ENCODE measurements at places on chromosomes 6 and 20. TPM values are rescaled to one million over a fixed set of nuclear protein-coding genes. Genes with fewer than 3 reads are reported as not detected.
A peak's percentile ranks its signal among the peaks of the same experiment; 100 is the strongest.

WFDC2 gene
- total RNA-seq = 0.73 TPM

TRIM40 gene
- not detected for total RNA-seq

ALDH5A1 gene
- total RNA-seq = 20.7 TPM

LAMA2 gene
- not detected for total RNA-seq

BEND6 gene
- not detected for total RNA-seq

GRM1 gene
- not detected for total RNA-seq

DNA sequence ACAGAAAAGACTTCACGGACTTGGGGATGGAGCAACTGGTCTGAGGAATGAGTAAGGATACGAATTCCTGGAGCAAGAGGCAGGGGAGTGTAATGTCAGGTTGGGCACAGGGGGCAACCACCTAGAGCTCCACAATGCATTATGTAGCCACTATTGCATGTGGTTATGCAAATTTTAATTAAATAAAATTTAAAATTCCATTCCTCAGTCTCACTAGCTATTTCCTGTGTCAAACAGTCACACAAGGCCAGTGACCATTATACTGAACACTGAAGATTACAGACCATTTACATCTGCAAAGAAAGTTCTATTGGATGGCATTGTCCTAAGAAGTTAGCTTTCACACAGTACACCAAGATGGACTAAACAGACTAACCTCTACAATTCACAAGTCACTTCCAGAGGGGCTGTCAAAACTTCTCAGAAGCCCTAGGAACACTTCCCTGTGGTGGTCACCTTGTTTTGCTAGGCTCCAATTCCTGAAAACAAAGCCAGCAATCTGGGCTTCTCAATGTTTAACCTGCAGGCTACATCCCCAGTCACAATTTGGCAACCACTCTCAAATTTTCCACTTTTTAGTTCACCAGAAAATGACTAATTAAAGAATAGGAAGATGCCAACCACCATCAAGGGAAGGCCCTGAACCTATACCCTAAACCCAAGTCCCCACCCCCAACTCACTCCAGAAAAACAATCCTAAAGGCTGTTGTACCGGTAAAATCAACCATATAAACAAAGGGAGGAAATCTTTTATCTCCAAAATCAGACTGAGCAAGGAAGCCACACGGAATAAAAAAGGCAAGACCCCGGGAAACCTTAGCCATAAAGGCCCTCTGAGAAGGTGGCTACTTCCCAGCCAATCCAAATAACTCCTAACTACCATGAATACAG is 34.2 kb upstream of the C20orf203 start:
- H3K36me3 ChIP-seq = peaks cover 10% of the 10 kb centered on the region
- peak overlapping the region; percentile 26 for H3K27ac ChIP-seq
- no peak for DNase-seq
- H3K4me3 ChIP-seq = no peak overlapping the region
- H3K4me1 ChIP-seq = peaks cover 11% of the 10 kb centered on the region

- peak overlapping the region; percentile 70 for H3K4me3 ChIP-seq
- no peak for DNase-seq
- H3K27ac ChIP-seq = peak overlapping the region; percentile 87
- no peaks in the 10 kb centered on the region for H3K36me3 ChIP-seq
- H3K4me1 ChIP-seq = peaks cover 32% of the 10 kb centered on the region
These were observed 1.1 kb downstream of the ZNF165 start for GRCh38 chr6:28081486-28081751.

- no peak overlapping the region for H3K27ac ChIP-seq
- DNase-seq = no peak
- peaks cover 13% of the 10 kb centered on the region for H3K27me3 ChIP-seq
- peaks cover 13% of the 10 kb centered on the region for H3K4me1 ChIP-seq
- H3K36me3 ChIP-seq = no peaks in the 10 kb centered on the region
These were observed 12.3 kb downstream of the MYT1 start for GRCh38 chr20:64176551-64176950.

DNA sequence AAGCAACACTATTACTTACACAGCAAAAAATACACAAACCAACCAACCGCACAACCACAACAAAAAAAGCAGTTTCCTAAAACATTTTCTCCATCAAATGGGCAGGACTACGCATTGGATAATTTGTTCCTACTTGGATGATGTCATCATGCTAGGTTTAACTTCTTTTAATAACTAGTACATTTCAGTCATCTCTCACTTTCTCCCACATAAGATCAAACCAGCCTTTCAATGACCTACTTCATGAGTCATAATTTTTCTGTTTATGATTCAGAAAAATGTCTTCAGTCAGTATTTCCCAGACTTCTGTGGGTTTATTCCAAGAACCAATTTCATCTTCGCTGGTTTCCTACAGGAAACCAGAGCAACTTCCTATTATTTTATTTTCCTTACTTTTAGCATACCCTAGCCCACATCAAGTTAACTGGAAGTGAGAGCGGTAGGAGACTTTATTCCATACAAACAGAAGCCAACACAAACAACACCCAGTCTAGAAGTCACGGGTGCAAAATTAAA is 134.2 kb downstream of the GMDS start:
- H3K4me3 ChIP-seq = peak overlapping the region; percentile 43
- peaks cover 5% of the 10 kb centered on the region for H3K36me3 ChIP-seq
- no peak overlapping the region for H3K27ac ChIP-seq
- DNase-seq = no peak
- no peaks in the 10 kb centered on the region for H3K27me3 ChIP-seq
- peaks cover 9% of the 10 kb centered on the region for H3K4me1 ChIP-seq

DNA sequence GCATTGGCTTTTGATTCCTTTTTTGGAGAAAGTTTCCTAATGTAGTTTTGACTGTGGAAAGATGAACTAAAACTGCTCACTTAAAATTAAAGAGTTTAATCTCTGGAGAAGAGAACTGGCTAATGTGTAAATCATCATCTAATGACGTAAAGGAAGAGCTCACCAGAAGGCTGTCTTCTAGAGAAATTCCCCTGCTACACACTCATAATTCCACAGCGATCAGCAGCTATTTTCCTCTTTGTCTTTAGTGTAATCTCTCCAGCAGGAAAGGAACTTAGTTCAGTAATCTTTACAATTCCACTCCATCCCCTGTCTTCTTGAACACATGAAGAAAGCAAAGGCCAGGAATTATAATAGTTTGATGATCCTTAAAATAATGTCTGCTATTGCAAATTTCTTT is 15.8 kb downstream of the SPTLC3 start:
- H3K4me3 ChIP-seq = no peak overlapping the region
- H3K4me1 ChIP-seq = no peaks in the 10 kb centered on the region
- H3K27ac ChIP-seq = no peak overlapping the region

DNA sequence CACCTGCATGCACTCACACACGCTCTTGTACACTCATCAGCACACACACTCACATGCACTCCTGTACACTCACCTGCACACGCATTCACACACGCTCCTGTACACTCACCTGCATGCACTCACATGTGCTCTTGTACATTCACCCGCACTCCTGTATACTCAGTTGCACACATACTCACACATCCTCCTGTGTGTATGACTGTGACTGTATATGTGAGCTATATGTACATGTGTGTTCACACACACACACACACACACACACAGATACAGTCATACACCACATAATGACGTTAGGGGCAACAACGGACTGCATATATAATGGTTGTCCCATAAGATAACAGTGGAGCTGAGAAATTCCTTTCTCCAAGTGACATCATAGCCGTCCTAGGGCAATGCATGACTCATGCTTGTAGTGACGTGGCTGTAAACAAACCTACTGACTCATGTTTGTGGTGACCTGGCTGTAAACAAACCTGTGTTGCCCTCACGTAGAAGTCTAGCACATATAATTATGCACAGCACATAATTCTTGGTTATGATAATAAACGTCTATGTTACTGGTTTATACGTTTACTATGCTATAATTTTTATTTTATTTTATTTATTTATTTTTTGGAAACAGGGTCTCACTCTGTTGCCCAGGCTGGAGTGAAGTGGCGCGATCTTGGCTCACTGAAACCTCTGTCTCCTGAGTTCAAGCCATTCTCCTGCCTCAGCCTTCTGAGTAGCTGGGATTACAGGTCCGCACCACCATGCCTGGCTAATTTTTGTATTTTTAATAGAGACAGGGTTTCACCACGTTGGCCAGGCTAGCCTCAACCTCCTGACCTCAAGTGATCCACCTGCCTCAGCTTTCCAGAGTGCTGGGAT is 22.8 kb upstream of the TAF4 start:
- peaks cover 10% of the 10 kb centered on the region for H3K27me3 ChIP-seq
- DNase-seq = no peak
- no peak overlapping the region for H3K4me3 ChIP-seq
- H3K4me1 ChIP-seq = no peaks in the 10 kb centered on the region
- peaks cover 3% of the 10 kb centered on the region for H3K36me3 ChIP-seq

- H3K36me3 ChIP-seq = no peaks in the 10 kb centered on the region
- no peaks in the 10 kb centered on the region for H3K4me1 ChIP-seq
- no peak overlapping the region for H3K27ac ChIP-seq
- H3K4me3 ChIP-seq = no peak overlapping the region
- H3K27me3 ChIP-seq = no peaks in the 10 kb centered on the region
- no peak for DNase-seq
These were observed 172.4 kb downstream of the MEI4 start for GRCh38 chr6:77825204-77825603.

DNA sequence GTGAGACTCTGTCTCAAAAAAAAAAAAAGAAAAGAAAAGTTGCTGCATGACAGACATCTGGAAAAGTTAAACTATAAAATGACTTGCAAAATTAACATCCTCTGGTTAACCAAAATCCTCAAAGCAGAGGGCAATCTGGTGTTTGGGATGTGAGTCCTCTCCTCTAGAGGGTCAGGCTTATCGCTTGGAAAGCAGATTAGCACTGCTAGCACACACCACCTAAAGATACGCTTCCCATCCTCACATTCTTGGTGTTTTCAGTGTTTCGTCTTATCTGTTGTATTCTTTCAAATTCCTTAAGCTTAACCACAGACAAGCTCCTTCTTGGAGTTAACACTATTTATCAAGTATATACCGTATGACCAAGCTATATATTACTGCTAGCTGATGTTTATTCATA is 198.0 kb downstream of the SOX4 start:
- H3K36me3 ChIP-seq = no peaks in the 10 kb centered on the region
- H3K27me3 ChIP-seq = no peaks in the 10 kb centered on the region
- no peak overlapping the region for H3K27ac ChIP-seq
- DNase-seq = no peak
- H3K4me3 ChIP-seq = no peak overlapping the region
- H3K4me1 ChIP-seq = no peaks in the 10 kb centered on the region

DNA sequence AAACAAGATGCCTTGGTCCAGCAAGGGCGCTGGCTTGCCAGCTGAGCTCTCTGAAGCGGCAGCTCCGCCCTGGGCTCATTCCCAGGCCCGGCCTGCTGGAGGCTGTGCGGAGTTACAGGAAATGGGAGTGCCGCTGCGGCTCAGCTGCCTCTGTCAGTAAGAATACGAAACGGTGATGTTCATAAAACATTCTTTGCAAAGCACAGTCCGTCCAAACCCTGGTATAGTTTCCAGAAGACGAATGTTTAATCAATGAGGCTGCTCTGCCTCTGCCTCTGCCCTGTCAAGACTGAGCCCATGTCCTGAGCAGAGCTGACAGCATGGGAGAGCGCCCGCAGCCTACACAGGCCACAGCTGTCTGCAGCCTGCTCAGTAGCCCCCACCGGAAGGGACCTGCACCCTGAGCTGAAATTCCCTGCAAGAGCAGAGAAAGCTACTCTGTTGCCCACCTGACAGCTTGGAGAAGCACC is 153.3 kb upstream of the SNX9 start:
- no peak overlapping the region for H3K4me3 ChIP-seq
- peak; percentile 6 for DNase-seq
- H3K4me1 ChIP-seq = peaks cover 26% of the 10 kb centered on the region
- H3K36me3 ChIP-seq = no peaks in the 10 kb centered on the region
- H3K27me3 ChIP-seq = peaks cover 7% of the 10 kb centered on the region
- no peak overlapping the region for H3K27ac ChIP-seq

DNA sequence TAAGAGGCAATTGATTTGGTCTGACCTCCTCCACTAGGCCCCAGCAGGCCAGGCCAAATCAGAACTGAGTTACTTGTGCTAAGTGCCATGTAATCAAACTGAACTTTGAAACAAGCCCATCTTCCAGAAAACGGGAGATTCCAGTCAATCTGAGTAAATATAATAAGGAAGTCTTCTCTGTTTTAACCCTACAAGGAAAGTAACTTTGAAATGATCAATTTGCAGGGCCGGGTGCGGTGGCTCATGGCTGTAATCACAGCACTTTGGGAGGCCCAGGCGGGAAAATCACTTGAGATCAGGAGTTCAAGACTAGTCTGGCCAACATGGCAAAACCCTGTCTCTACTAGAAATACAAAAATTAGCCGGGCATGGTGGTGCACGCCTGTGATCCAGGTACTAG is 2.0 kb upstream of the SHLD1 start:
- no peaks in the 10 kb centered on the region for H3K36me3 ChIP-seq
- H3K27ac ChIP-seq = peak overlapping the region; percentile 50
- no peaks in the 10 kb centered on the region for H3K27me3 ChIP-seq
- no peak for DNase-seq

DNA sequence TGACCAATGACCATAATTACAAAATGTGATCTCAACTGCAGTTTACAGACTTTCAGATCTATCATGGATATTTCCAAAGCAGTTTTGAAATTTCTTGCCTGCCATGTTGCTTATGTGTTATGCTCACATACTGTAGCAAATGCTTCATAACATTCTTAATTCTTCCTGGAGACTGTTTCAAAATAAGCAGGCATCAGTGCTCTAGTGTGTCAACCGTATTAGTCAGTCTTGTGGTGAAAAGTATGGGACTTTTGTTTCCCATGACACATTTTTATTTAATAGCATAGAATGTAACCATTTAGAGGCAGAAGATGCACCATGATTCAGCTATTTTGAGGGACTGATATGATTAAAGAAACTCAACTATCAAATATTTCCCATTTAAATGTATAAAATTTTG is 1.7 kb downstream of the POPDC3 start:
- DNase-seq = no peak
- H3K4me1 ChIP-seq = peaks cover 6% of the 10 kb centered on the region
- H3K27me3 ChIP-seq = peaks cover 37% of the 10 kb centered on the region
- H3K36me3 ChIP-seq = no peaks in the 10 kb centered on the region
- H3K4me3 ChIP-seq = no peak overlapping the region
- H3K27ac ChIP-seq = no peak overlapping the region

DNA sequence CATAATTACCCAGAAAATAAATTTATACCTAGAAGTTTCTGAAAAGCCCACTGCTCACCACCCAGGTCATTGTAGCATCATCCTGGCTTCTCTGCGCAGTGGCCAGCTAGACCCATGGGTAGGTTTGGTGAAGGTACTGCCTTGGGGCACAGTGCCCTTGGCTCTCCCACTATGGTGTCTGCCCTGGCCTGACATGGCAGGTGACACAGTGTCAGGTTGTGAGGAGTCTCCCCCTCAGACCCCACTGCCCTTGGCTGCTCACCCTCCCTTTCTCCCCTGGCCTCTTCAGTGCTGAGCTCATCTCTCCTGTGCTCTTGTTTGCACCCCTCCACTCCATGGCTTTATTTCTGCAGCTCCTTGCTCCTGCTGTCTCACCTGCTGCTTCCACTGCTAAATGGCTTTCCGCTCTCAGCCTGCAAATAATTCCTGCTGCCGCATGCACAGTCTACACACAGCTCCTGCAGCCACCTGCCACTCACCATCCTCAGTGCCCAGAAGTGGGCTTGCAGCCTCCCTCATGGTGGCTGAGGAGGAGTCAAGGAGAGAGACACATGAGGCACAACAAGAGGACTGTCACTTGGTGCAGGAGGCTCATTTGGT is 313.4 kb upstream of the MOCS1 start:
- DNase-seq = no peak
- H3K27me3 ChIP-seq = peaks cover 13% of the 10 kb centered on the region
- H3K27ac ChIP-seq = no peak overlapping the region
- no peaks in the 10 kb centered on the region for H3K4me1 ChIP-seq
- H3K36me3 ChIP-seq = no peaks in the 10 kb centered on the region

GRCh38 chr6:5190507-5190906 is 70.2 kb downstream of the LYRM4 start:
- H3K4me1 ChIP-seq = no peaks in the 10 kb centered on the region
- H3K36me3 ChIP-seq = peaks cover 13% of the 10 kb centered on the region
- H3K27me3 ChIP-seq = no peaks in the 10 kb centered on the region
- H3K27ac ChIP-seq = no peak overlapping the region
- H3K4me3 ChIP-seq = no peak overlapping the region
